Epithelial cell of esophagus (primary cell): ENCODE measurements at places on chromosomes 6 and 20.

DNA sequence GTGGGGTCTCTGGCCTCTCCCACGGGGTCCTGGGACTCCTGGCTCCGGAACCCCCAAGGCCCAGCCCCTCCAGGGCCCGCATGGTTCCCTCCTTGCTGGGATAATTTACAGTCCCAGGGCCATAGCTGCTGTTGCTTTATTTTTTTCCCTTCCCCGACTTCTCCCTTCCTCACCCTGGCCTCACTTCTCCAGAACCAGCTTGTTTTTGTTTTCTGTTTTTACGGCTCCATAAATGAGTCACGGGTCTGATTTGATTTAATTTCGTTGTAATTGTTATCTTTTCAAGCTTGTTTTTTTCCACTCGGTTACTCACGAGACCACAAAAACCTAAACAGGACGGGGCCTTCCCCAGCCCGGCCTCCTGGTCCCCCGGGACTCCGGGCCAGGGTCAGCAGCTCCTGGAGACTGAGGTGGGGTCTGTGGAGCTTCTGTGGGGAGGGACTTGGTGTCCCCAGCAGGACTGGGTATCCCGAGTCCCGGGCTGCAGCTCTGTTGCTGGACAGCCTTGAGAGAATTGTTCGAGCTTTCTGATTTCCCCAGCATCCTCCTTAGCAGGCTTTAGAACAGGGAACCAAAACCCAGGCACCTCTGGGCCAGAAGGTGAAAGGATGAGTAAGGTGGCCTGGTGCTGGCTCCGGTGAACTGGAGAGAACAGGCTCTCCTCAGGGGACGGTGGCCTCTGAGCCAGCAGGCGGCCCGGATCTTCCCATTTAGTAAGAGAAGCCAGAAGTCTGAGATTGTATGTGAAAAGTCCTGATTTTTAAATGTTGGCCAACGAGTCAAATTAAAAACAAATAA, 94.9 kb downstream of the CEBPB start:
- no peak for DNase-seq

DNA sequence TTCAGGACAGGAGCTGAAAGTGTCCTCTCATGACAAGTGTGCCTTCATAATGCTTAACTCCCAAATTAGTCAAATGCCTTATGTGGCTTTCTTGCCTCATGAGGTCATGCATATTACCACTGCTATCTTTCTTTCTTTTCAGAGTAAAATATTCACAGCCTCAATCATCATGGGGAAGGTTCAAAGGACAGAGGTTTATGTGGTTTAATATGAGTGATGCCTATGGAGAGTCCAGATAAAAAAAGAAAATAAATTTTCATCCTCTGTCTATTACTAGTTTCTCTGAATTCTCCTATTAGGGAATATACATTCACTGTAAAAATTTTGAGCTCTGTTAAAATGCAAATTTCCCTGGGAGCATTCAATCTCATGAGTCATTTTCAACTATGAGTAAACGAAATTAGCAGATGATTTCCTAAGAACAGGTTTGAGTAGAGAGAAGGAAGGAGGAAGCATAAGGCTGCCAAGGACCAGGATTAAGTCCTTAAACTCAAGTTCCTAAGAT, 396.9 kb upstream of the ADGRB3 start:
- DNase-seq = peak; percentile 77

GRCh38 chr6:13025893-13026499, 302.3 kb downstream of the TBC1D7 start:
- DNase-seq = no peak

DNA sequence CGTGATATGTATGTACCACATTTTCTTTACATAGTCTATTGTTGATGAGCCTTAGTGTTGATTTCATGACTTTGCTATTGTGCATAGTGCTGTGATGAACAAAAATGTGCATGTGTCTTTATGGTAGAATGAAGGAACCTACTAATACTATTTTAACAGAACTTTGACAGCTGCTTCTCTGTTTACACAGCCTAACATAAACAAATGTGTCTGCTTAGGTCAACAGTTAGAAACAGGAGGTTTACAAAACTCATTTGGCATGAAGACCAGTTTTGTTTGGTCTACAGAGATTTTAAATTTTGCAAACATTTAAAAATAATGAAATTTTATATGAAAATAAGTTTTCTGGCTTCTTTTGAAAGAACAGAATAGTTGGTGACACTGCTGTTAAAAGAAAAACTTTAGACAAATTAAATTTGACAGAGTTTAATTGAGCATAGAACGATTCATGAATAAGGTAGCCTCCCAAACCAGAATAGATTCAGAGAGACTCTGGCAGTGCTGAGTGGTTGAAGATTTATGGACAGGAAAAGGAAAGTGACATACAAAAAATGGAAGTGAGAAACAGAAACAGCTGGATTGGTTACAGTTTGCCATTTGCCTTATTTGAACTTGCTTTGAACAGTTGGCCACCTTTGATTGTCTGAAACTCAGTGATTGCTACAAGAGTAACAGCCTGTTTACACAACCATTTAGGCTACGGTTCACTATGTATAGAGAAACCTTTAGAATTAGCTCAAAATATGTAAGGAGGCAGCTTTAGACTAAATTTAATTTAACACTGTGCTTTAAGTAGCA, 715.8 kb upstream of the HS3ST5 start:
- DNase-seq = no peak

DNA sequence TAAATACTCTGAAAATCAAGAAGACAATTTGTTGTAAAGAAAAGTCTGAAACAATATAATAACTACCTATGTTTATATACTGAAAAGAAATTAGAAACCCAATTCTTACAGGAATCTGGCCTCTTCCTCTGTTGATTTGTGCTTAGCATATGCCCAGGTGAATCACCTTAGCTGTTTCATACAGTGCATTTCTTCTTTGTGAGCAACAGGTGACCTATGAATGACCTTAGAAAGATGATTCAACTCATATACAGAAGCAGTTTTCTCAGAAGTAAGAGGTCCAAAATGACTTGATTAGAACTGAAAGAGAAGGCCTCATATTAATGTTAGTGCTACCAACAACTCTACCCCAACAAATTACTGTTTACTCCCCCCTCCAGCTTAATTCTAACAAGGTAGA, 419.5 kb upstream of the ID4 start:
- peak; percentile 91 for DNase-seq

- DNase-seq = no peak
Observed at GRCh38 chr6:104187616-104188015, 672.1 kb downstream of the HACE1 start.

DNA sequence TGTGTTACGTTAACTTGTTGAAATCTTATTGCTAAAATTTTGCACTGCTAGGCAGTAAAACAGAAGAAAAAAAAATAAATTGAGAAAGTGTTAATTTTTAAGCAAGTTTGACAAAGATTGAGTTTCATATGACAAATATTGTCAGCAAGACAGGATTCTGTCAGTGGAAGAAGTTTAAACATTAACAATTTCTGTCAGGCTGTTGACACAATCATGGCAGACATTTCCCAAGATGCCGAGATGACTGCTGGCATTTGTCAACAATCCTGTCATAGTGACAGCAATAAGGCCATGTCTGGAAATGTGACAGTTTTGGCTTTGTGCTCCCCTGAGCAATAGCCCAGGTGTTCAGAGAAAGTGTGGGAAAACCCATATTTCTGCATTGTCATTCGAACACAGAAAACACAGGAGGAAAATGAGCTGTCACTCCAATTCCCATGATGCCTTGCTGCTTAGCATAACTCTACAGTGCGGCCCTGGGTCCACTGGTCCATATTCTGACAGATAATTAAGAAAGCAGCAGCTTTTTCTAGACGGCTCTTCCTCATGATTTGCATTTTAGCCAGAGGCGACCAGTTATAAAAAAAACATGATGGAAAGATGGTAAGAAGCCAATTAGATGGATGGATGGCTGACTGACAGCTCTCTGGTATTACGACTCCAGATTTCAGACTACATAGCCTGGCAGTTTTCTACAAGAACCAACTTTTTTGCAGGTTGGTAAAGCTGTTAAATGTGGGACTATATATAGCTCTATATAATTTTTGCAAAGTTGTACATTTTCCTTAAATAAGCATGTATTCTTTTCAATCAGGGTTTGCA, 43.6 kb upstream of the DEFB112 start:
- DNase-seq = no peak

DNA sequence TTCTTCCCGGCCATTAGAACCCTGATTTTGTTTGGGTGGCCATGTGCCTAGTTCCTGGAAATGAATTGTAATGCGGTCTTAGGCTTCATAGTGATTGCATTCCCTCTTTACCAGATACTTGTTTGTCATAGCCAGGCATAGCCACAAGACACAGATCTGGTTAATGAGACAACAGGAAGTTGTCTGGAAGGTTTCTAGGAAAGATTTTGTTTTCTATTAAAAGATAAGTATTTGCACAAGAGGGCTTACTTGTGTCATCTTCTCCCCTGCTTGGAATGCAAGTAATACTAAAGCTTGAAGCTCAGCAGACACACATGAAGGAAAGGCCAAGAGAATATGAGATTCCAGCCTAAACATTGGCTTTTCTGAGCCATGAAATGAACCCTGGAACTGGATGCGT, 12.9 kb downstream of the FARS2 start:
- no peak for DNase-seq

GRCh38 chr20:56171087-56172012, 77.2 kb upstream of the MC3R start:
- DNase-seq = peak; percentile 11

DNA sequence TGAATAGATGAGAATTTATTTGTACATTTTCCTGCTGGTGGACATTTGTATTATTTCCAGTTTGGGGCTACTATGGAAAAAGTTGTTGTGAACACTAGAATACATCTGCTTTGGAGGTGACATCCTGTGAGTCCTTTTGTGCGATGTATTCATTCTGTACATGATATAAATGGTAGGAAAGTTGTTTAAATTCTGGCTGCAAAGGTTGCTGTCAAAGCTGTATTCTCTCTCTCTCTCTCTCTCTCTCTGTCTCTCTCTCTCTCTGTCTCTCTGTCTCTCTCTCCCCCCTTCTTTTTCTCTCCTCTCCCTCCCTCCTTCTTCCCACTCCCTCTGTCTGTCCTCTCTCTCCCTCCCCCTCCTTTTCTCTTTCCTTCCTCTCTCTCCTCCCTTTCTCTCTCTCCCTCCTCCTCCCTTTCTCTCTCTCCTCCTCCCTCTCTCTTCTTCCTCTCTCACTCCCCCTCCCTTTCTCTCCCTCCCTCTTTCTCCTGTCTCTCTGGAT, 25.3 kb downstream of the SLC13A3 start:
- DNase-seq = no peak

- no peak for DNase-seq
Observed at GRCh38 chr20:32218156-32218900, 10.6 kb downstream of the POFUT1 start.

DNA sequence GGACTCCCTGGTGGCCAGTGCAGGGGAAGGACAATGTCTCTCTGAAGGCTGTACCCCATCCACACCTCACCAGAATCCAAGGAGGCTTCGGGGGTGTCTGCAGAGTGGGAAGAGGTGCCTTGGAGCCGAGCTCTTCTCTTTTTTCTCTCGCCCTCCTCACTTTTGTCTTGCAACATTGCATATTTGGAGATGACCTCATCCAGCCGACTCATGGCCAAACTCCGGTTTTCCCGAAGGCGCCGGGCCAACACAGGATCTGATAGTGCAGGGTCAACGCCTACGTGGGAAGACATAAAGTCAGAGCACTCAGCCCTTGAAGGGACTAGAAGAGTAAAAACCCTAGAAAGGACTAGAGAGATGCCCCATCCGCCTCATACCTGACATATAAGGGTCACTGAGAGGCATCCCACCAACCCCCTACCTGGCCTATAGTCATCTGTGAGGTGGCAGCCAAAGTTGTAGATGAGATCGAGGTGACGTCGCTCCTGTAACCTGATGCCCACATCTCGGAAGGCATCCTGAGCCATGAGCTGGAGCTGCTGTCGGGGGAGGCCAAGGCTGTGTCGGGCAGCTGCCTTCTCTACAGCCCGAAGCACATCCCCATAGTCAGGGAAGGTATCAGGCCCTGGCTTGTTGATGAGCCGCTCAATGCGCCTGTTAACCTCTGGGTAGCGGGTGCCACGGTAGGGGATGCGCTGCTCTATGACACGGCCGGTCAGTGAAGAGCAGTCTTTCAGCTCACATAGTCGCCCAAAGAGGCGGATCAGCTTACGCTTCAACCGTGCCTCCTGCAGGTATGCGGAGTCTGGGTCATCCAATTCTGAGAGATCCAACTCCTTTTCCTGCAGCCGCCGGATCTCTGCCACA, 3.0 kb upstream of the ZBTB22 start:
- peak; percentile 92 for DNase-seq

DNA sequence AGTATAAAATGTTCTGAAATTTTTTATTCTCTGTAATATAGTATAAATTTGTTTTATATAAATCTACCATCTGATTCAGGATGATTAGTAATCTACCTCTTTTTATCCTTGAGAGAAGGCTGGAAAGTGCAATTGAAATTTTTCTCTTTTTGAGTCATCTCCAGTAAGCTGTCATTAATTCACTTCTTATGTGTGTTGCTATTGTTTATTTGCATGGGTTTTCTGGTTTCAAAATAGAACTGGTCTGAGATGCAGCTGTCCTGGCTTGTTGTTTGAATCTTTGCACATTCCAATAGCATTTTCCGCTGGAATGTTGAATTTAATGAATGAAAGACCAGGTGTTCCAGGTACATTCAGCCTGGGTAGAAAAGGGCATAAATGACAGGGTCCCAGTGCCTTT, 24.3 kb upstream of the TAB2 start:
- peak; percentile 80 for DNase-seq

GRCh38 chr6:33197431-33198048, 2.9 kb downstream of the RXRB start:
- peak; percentile 73 for DNase-seq

DNA sequence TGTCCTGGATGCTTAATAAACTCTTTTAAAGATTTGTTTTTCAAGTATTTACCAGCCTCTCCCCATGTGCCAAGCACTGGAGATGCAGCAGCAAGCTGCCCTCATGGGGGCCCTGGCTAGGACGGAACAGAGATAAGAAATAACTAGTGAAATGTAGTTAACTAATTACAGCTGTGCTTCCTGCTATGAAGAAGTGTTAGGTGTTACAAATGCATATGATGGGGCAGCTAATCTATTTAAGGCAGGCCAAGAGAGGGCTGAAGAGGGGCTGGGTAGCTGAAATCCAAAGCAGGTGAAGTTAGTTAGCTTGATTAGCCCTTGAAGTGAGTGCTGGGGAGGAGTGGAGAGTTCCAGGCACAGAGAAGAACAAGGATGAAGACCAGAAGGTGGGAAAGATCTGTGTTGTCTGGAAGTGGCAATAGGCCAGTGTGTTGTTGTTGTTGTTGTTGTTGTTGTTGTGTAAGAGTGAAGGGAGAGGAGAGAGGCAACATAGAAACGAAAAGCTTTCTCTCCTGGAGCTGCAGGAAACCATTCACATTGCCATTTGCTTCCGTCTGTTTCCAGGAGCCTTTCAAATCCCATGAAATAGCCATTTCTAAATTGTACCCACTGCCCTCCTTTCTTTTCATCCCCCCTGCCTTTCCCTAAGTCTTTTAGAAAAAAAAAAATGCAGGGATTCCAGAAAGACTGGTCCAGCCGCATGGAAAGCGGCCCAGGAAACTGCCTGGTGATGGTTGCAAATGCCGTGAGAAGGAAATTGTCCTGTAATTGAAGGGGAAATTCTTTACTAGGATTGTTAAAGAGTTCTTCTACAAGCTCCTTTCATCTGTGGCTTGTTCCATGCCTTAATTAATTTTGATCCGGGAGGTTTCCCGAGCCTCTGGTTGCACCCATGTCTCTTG, 119.6 kb downstream of the TFAP2C start:
- peak; percentile 30 for DNase-seq

GRCh38 chr6:4772750-4773149, 3.5 kb upstream of the CDYL start:
- DNase-seq = no peak

GRCh38 chr20:23479043-23479442, 11.9 kb upstream of the CST8 start:
- peak; percentile 36 for DNase-seq
